GM23338 (cell line): ENCODE measurements at places on chromosomes 3 and 15.

GRCh38 chr3:100093831-100094230 is 20.5 kb downstream of the FILIP1L start:
- H3K27ac ChIP-seq = no peak overlapping the region
- no peaks in the 10 kb centered on the region for H3K27me3 ChIP-seq
- peaks cover 13% of the 10 kb centered on the region; the same call in 1 of the 2 replicates for H3K4me1 ChIP-seq
- H3K4me3 ChIP-seq = no peak overlapping the region
- DNase-seq = no peak
- H3K36me3 ChIP-seq = no peaks in the 10 kb centered on the region

GRCh38 chr3:3316521-3316920 is 137.0 kb upstream of the CRBN start:
- H3K36me3 ChIP-seq = no peaks in the 10 kb centered on the region
- H3K27ac ChIP-seq = no peak overlapping the region
- H3K27me3 ChIP-seq = no peaks in the 10 kb centered on the region
- peak; percentile 6 for DNase-seq

GRCh38 chr3:17670749-17671148 is 71.7 kb downstream of the TBC1D5 start:
- H3K27me3 ChIP-seq = no peaks in the 10 kb centered on the region
- no peak for DNase-seq
- H3K27ac ChIP-seq = no peak overlapping the region
- H3K4me1 ChIP-seq = no peaks in the 10 kb centered on the region
- no peak overlapping the region for H3K4me3 ChIP-seq

DNA sequence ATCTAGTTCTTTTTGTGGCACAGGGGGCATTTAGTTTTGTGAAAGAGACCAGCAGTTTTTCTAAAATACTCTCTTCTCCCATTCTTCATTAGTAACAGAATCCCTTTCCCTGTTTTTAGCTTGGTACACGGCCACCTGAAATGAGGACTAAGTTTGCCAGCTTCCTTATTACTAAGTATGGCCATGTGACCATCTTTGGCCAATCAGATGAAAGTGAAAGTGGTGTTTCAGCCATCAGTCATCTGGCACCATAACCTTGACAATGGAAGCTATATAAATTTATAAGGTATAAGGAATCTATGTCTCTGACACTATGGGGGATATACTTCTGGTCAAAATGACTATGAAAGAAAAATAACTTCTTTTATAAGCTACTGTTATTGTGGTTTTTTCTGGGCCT is 570.4 kb downstream of the AGBL1 start:
- H3K4me3 ChIP-seq = no peak overlapping the region
- no peak for DNase-seq
- no peaks in the 10 kb centered on the region; the same call in 1 of the 2 replicates for H3K4me1 ChIP-seq
- H3K27me3 ChIP-seq = no peaks in the 10 kb centered on the region

DNA sequence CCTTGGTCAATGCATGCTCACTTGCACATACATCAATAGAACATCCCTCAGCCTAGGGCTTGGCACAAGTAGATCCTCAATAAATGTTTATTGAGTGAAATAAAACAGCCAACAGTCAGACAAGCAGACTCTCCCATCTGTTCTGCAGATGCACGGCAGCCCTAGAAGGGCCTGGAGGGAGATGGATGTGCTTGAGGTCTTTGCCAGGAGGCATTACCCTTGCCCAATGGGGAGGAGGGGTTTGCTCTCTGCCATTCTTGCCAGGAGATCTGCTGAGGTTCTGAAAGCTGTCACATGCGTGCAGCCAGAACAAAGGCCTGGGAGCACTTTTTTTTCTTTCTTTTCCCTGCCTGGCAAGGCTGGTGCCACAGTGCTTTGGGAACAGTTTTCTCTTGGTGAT is 349.3 kb upstream of the THRB start:
- no peak for DNase-seq
- H3K36me3 ChIP-seq = no peaks in the 10 kb centered on the region
- H3K27ac ChIP-seq = no peak overlapping the region
- H3K4me3 ChIP-seq = no peak overlapping the region
- H3K4me1 ChIP-seq = peaks cover 11% of the 10 kb centered on the region; the same call in 1 of the 2 replicates
- H3K27me3 ChIP-seq = no peaks in the 10 kb centered on the region

DNA sequence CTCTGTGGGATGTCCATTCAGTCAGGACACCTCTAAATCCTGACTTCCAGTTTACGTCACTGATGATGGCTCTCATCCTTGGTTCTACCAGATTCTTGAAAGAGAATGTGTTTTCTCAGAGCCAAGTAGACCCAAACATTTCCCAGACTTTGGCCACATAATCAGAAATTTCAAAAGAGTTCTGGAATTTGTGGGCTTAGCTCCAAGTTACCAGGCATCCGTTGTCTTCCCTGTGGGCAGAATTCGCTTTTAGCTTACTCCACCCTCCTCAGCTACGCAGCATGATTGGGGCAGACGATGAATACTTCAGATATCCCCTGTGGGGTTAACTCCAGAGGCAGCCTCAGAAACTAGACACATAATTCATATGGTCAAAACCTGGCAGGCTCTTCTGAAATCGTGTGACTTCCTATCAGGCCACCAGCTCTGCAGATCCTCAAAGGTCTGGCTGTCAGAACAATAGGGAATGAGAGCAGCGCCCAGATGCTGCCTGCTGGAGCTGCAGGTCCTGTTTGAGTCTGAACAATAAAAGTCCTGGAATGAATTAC is 30.6 kb downstream of the CRTC3 start:
- no peaks in the 10 kb centered on the region for H3K36me3 ChIP-seq
- H3K4me3 ChIP-seq = no peak overlapping the region
- no peak for DNase-seq
- H3K27me3 ChIP-seq = no peaks in the 10 kb centered on the region

DNA sequence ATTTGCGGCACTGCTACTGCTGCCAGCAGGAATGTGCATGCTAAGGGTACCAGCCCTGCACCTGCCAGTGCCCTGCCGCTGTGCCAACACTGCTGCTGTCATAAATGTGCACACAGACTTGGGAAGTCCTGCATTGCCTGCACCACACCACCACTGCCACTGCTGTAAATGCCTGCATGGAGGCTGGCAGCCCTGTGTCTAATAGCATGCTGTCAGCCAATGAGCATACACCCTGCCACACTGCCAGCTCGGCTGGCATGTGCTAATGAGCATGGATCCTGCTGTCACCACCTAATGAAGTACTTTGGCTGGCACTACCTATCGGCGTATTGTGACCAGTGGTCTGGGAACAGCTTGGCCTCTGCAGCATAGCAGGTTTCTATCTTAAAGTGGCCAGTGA is 981.8 kb upstream of the GBE1 start:
- H3K27ac ChIP-seq = no peak overlapping the region
- H3K36me3 ChIP-seq = no peaks in the 10 kb centered on the region
- no peak for DNase-seq

DNA sequence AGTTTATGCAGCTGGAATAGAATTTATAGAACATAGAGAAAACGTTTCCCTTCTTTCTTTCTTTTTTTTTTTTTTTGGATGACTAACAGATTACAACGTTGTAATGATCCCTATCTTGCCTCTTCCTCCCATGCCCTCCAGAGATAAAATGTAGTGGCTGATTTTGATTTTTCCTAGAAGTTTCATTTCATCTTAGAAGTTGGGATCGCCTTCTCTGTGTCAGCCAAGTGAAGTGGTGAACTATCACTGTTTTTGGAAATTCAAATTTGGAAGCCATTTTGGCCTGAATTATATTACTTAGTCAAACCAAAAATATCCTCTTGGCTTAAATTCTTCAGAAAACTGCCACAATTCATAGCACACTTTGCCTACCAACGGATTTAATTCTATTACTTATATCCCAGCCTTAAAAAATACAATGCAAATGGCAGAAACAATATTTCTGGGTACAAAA is 1025.5 kb upstream of the NR2F2 start:
- H3K4me1 ChIP-seq = no peaks in the 10 kb centered on the region
- H3K27ac ChIP-seq = no peak overlapping the region
- H3K36me3 ChIP-seq = no peaks in the 10 kb centered on the region
- DNase-seq = no peak

GRCh38 chr3:74601793-74602192 is 12.7 kb downstream of the CNTN3 start:
- H3K4me3 ChIP-seq = no peak overlapping the region
- H3K27ac ChIP-seq = no peak overlapping the region
- H3K27me3 ChIP-seq = no peaks in the 10 kb centered on the region
- H3K4me1 ChIP-seq = no peaks in the 10 kb centered on the region

GRCh38 chr3:30618526-30618925 is 12.1 kb downstream of the TGFBR2 start:
- no peak overlapping the region for H3K27ac ChIP-seq
- no peaks in the 10 kb centered on the region for H3K27me3 ChIP-seq
- H3K4me3 ChIP-seq = no peak overlapping the region
- no peak for DNase-seq

DNA sequence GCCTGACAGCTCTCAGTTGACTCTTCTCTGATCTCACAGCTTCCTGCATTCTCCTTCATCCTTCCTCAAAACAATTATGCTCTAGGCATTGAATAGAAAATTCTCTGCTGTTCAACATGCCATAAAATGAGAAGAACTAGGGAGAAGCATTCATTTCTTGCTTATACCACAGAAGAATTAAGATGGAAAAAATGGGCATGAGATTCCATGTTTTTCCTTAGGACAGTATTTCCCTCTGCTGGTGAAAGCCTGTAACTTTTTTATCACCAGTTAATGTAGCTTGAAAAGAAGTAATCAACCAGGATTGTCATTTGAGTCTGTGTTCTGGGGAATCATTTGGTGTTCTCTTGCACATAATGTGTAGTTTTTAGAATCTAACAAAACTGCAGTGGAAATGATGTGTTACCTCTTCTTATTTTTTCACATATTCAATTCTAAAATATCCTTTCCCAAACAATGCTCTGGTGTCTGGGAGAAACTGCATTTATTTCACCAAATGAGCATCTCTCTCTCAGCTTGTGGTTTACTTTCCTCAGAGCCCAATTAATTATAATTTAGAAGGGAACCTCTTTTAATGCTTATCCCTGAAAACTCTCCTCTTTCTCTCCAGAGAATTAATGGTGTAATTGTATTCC is 92.8 kb upstream of the DCBLD2 start:
- no peaks in the 10 kb centered on the region for H3K36me3 ChIP-seq
- H3K27ac ChIP-seq = no peak overlapping the region
- H3K4me3 ChIP-seq = no peak overlapping the region
- peaks cover 6% of the 10 kb centered on the region for H3K4me1 ChIP-seq

DNA sequence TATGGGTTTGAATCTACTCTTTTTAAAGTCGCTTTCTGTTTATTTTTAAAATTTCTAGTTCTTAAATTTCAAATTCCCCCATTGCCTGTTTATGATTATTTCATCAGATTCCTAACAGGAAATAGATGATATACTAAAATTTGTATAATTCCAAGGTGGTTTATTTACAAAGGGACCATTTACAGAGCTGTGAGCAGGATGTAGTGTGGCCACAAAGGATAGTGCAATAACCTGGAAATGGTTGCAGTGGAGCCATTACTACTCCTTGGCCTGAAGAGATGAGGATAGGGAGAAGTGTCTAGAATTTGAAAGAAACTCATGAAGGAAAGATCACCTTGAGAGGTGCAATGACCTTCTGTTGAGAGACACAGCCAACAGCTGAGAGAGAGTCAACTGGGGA is 58.5 kb upstream of the AP4E1 start:
- DNase-seq = no peak
- no peaks in the 10 kb centered on the region for H3K27me3 ChIP-seq

- no peak overlapping the region for H3K4me3 ChIP-seq
- no peaks in the 10 kb centered on the region for H3K27me3 ChIP-seq
- H3K36me3 ChIP-seq = no peaks in the 10 kb centered on the region
- no peak overlapping the region for H3K27ac ChIP-seq
- DNase-seq = no peak
These were observed 38.7 kb upstream of the CCDC50 start for GRCh38 chr3:191290311-191291025.

DNA sequence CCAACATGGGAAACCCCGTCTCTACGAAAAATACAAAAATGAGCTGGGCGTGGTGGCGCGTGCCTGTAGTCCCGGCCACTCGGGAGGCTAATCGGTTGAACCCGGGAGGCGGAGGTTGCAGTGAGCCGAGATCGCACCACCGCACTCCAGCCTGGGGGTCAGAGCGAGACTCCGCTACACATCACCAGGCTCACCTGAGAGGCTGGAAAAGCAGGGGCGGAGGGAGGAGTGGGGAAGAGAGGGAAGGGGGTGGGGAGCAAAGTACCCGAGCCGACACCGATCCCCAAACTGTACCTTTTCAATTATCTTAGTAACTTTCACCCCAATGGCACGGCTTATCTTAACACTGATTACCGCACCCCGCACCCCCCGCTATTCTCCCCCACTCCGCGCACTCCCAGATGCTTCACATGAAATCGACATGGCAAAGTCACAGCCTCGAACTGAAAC is 46.4 kb upstream of the SYNM start:
- H3K4me3 ChIP-seq = peak overlapping the region; percentile 57
- no peaks in the 10 kb centered on the region for H3K36me3 ChIP-seq
- no peak overlapping the region for H3K27ac ChIP-seq
- peaks cover 4% of the 10 kb centered on the region; the same call in 1 of the 2 replicates for H3K4me1 ChIP-seq
- H3K27me3 ChIP-seq = 0 out of 2 replicates have a peak, but pooled peaks cover 14% of the 10 kb centered on the region

GRCh38 chr3:195548006-195548405 is 4.9 kb upstream of the PPP1R2 start:
- peak overlapping the region; percentile 35 for H3K4me3 ChIP-seq
- no peaks in the 10 kb centered on the region for H3K36me3 ChIP-seq
- peaks cover 36% of the 10 kb centered on the region for H3K4me1 ChIP-seq
- DNase-seq = no peak
- no peak overlapping the region for H3K27ac ChIP-seq

GRCh38 chr3:42476225-42477125 is 26.0 kb upstream of the VIPR1 start:
- no peak overlapping the region for H3K27ac ChIP-seq
- DNase-seq = no peak
- no peaks in the 10 kb centered on the region for H3K27me3 ChIP-seq
- no peak overlapping the region for H3K4me3 ChIP-seq
- no peaks in the 10 kb centered on the region for H3K4me1 ChIP-seq
- 0 out of 2 replicates have a peak, but pooled peaks cover 4% of the 10 kb centered on the region for H3K36me3 ChIP-seq

GRCh38 chr3:121836064-121836463 is 1.1 kb downstream of the EAF2 start:
- H3K27ac ChIP-seq = no peak overlapping the region
- H3K4me1 ChIP-seq = peaks cover 11% of the 10 kb centered on the region; the same call in 1 of the 2 replicates
- H3K4me3 ChIP-seq = peak overlapping the region; percentile 90
- 0 out of 2 replicates have a peak, but pooled peaks cover 4% of the 10 kb centered on the region for H3K36me3 ChIP-seq
- no peak for DNase-seq
- H3K27me3 ChIP-seq = peaks cover 11% of the 10 kb centered on the region

DNA sequence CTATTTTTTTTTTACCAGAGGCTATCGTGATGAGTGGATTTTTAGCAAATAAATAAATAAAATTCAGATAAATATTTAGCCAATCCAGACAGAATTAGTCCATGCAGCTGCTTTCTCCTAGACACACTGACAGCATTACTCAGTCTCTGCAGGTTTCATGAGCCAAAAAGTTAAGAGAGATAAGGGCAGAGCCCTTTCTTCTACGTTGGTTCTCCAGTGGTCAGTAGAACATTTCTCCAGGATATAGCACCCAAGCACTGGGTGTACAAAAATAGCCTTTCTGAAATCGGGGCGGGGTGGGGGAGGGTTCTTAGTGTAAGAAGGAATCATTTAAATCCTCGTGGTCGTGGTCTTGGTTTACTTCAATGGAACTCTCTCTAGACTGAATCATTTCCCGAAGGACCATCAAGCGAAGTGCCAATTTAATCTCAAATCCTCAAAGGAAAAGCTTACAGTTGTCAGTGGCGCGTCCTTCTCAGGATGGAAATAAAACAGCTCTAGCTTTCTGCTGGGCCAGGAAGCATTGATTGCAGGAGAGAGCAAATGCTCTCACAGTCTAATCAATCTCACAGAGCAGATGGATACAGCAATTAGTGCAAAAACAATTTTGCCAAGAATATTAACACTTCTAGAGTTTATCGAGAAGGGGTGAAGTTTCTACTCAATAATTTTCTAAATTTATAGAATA is 86.2 kb downstream of the SATB1 start:
- no peaks in the 10 kb centered on the region for H3K36me3 ChIP-seq
- no peaks in the 10 kb centered on the region for H3K27me3 ChIP-seq
- H3K27ac ChIP-seq = no peak overlapping the region
- DNase-seq = no peak
